Kidney (tissue), 22 donors: ENCODE measurements at places on chromosomes 4 and X. TPM values are rescaled to one million over a fixed set of nuclear protein-coding genes. Genes with fewer than 3 reads are reported as not detected.

DNA sequence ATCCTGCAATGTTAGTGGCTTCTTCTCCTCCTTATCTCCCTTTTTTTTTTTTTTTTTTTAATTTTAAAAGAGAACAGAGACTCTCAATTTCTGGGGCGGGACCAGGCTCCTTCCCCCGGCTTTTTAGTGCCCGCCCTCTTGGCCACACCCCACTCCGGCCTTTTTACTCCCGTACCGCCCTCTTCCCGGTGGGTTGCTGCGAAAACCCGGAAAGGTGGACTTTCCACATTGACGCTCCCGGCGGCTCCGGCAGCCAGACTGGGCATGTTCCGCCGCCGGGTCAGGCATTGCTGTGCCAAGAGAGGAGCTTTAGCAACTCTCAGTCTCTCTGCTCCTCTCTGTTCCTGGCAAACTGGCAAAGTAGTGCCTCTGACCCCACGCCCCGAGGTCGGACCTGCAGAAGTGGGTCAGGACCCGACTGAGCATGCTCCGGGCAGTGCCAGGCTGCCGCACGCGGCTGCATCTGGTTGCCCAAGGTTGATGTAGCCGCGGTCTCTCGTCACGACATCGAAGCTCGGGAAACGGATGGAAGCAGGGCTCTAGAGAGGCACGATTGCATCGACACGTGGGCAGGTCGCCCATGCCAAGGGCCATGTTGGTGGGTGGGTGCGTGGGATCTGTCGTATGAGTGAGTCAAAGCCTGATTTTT is 1.1 kb upstream of the MFAP3L start:
- no peaks in the 10 kb centered on the region for H3K36me3 ChIP-seq
- H3K4me1 ChIP-seq, result no peaks in the 10 kb centered on the region
- DNase-seq, result peak; percentile 96
- peak overlapping the region; percentile 87 for H3K4me3 ChIP-seq
- H3K27ac ChIP-seq, result peak overlapping the region; percentile 47
- no peaks in the 10 kb centered on the region for H3K27me3 ChIP-seq

- H3K27ac ChIP-seq, result no peak overlapping the region
- no peaks in the 10 kb centered on the region for H3K4me1 ChIP-seq
- no peak for DNase-seq
- H3K36me3 ChIP-seq, result no peaks in the 10 kb centered on the region
- no peaks in the 10 kb centered on the region for H3K27me3 ChIP-seq
Measured at GRCh38 chr4:148327683-148328082, 114.5 kb downstream of the NR3C2 start.

GRCh38 chrX:56968980-56969379 is 26.4 kb downstream of the SPIN3 start:
- H3K36me3 ChIP-seq, result no peaks in the 10 kb centered on the region
- H3K27me3 ChIP-seq, result peaks cover 9% of the 10 kb centered on the region
- no peak overlapping the region for H3K27ac ChIP-seq
- DNase-seq, result no peak
- no peak overlapping the region for H3K4me3 ChIP-seq

- H3K27ac ChIP-seq, result no peak overlapping the region
- no peaks in the 10 kb centered on the region for H3K4me1 ChIP-seq
- no peaks in the 10 kb centered on the region for H3K27me3 ChIP-seq
- H3K4me3 ChIP-seq, result no peak overlapping the region
Measured at GRCh38 chrX:8879750-8880149, 78.6 kb upstream of the FAM9A start.

DNA sequence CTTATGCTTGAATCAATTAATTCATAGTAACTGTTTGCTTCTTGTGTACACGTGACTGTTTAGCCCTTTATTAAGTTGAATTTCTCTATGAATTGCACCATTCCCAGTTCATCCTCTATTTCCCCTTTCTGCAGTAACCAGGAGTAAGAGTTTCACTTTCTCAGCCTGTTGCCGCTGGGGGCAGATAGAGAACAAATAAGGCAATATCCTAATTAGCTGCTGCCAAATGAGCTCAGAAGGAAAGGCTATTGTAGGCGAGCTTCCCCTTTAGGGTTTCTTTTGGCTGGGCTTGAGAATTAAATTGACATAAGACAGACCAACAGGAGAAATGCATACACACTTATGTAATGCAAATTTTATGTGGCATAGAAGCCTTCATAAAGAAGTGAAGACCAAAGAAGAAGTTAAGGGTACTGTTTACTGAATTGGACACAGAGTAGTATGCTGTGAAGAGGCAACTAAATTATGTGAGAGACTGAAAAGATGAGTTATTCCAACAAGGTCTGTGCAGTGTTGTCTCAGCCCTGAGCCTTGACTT is 1594.7 kb downstream of the TECRL start:
- H3K4me1 ChIP-seq, result no peaks in the 10 kb centered on the region
- no peaks in the 10 kb centered on the region for H3K27me3 ChIP-seq
- no peaks in the 10 kb centered on the region for H3K36me3 ChIP-seq
- no peak for DNase-seq
- H3K4me3 ChIP-seq, result no peak overlapping the region
- no peak overlapping the region for H3K27ac ChIP-seq

DNA sequence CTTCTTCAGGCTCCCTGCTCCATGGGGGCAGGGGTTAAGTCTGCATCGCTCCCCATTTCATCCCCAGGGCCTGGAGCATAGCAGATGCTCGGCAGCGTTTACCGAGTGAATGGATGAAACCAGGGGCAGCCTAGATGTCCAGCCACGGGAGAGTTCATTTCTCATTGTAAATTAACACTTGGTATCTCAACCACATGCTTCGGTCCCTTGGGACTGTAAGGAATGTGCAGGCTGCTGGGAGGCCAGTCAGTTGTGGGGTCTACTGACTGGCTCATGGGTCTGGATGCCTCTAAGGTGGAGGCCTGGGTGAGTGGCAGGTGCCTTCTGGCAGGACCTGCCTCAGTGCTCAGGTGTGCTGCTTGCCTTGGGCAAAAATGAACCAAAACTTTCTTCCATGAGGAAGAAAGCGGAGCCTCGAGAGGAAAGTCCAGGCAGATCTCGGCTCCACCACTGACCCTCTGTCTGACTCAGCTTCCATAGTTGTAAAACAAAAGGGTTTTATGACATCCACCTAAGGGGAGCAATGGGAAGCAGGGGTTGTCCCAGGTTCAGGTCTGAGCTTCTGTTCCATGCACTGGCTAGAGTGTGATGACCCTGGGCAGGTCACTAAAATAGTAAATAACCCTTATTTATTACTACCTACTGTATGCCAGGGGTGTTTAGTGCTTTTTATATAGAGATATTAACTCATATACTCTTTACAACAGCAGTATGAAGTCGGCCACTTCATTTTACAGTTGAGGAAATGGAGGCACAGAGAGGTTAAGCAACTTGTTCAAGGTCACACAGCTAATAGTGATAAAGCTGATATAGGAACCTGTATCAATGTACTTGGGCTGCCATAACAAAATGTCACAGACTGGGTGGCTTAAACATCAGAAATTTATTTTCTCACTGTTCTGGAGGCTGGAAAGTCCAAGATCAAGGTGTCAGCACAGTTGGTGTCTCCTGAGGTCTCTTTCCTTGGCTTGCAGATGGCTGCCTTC is 144.3 kb upstream of the STX18 start:
- no peak overlapping the region for H3K27ac ChIP-seq
- no peaks in the 10 kb centered on the region for H3K4me1 ChIP-seq
- no peak overlapping the region for H3K4me3 ChIP-seq
- H3K27me3 ChIP-seq, result no peaks in the 10 kb centered on the region
- DNase-seq, result peak; percentile 55
- H3K36me3 ChIP-seq, result no peaks in the 10 kb centered on the region

DNA sequence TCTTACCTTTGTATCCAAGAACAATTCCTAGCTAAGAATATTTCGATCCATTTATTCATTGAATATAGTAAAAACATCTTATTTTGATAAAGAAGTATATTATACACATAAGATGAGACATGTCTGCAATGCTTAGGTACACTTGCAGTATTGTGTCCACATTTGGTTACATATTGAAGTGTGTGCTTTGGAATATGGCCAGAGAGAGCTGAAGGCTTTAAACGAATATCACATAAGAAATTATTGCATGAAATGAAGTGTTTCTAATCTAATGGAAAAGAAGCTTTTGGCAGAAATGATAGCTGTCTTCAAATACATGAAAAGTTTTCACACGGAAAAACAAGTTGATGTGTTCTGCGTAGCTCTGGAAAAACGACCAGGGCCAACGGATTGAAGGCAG is 516.1 kb upstream of the ZFP42 start:
- no peak overlapping the region for H3K4me3 ChIP-seq
- no peaks in the 10 kb centered on the region for H3K4me1 ChIP-seq
- no peak for DNase-seq

DNA sequence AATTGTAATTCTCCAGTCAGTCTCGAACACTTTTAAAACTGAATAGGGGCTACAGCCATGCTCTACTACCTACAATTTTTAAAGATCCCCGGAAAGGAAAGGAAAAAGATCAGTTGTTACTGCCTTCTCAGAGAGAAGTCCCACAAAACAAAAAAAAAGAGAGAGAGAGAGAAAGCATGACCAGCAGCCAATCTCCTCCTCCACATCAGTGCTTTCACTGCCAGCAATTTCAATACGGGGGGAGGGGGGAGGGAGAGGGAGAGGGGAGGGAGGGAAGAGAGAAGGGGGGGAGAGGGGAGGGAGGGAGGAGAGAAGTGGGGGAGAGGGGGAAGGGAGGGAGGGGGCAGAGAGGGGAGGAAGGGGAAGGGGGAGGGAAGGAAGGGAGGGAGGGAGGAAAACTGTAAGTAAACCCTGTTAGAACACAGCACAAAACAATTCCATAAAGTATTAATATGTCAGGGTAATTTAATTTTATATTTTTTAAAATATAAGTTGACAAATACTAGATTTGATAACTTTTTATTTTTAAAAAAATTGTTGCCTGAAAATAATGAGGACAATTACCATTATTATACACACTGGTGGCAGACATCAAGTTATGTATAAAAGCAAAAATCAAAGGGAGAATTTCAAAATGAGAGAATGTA is 108.0 kb downstream of the LRBA start:
- no peaks in the 10 kb centered on the region for H3K27me3 ChIP-seq
- no peak for DNase-seq
- H3K27ac ChIP-seq, result no peak overlapping the region
- H3K4me1 ChIP-seq, result no peaks in the 10 kb centered on the region
- peaks cover 4% of the 10 kb centered on the region for H3K36me3 ChIP-seq
- H3K4me3 ChIP-seq, result no peak overlapping the region

- no peak for DNase-seq
- H3K4me3 ChIP-seq, result no peak overlapping the region
- peaks cover 35% of the 10 kb centered on the region for H3K4me1 ChIP-seq
- H3K27ac ChIP-seq, result no peak overlapping the region
Measured at GRCh38 chrX:107738272-107738671, 37.3 kb downstream of the TSC22D3 start.

DNA sequence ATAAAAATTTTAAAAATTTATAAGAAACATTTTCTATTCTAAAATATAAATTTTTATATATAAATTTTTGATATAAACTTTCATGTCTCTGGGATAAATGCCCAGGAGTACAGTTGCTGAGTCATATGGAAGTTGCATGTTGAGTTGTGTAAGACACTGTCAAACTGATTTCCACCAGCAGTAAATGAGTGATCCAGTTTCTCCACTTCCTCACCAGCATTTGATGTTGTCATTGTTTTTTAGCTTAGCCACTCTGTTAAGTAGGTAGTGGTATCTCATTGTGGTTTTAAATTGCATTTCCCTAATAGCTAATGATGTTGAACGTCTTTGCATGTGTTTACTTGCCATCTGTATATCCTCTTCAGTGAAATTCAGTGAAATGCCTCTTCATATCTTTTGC is 66.5 kb downstream of the MAMLD1 start:
- no peaks in the 10 kb centered on the region for H3K27me3 ChIP-seq
- H3K36me3 ChIP-seq, result no peaks in the 10 kb centered on the region

DNA sequence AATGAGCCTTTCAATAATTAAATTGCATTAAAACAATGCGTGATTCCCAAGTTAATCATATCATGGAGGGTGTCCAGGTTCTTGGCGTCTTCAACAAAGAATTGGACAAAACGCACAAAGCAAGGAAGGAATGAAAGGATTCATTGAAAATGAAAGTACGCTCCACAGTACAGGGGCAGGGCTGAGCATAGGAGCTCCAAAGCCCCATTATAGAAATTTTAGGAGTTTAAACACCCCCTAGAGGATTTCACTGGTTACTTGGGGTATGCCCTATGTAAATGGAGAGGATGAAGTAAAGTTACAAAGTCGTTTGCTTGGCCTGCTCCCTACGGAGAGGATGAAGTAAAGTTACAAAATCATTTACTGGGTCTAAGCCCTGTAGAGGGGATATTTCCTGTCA is 1910.4 kb downstream of the C4orf33 start:
- no peak overlapping the region for H3K4me3 ChIP-seq
- H3K27ac ChIP-seq, result no peak overlapping the region
- no peaks in the 10 kb centered on the region for H3K36me3 ChIP-seq
- no peak for DNase-seq

DNA sequence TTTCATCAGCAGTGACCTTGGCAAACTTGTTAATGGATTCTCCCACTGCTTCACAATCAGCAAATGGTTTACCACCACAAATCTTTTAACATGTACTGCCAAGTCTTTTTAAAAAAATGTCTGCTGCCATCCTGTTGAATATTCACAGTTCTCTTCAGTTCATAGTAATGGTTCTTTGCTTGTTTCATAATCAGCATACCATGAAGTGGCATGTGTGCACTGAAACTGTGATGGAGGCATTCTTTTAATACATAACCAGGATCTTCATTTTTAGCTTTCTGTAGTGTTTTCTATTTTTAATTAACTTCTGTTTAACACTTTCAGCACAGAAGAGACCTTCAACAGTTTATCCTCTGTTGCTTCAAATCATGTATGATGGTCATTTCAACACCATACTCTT is 230.1 kb upstream of the ARSJ start:
- DNase-seq, result no peak
- no peaks in the 10 kb centered on the region for H3K27me3 ChIP-seq
- no peaks in the 10 kb centered on the region for H3K36me3 ChIP-seq
- H3K4me1 ChIP-seq, result peaks cover 7% of the 10 kb centered on the region
- H3K4me3 ChIP-seq, result no peak overlapping the region

The MAGEA4 gene
- polyA plus RNA-seq, result not detected

The HSFX3 gene
- not detected for polyA plus RNA-seq
